ENCODE measurements at places on chromosomes 1 and 21. TPM values are rescaled to one million over a fixed set of nuclear protein-coding genes. Genes with fewer than 3 reads are reported as not detected.

DNA sequence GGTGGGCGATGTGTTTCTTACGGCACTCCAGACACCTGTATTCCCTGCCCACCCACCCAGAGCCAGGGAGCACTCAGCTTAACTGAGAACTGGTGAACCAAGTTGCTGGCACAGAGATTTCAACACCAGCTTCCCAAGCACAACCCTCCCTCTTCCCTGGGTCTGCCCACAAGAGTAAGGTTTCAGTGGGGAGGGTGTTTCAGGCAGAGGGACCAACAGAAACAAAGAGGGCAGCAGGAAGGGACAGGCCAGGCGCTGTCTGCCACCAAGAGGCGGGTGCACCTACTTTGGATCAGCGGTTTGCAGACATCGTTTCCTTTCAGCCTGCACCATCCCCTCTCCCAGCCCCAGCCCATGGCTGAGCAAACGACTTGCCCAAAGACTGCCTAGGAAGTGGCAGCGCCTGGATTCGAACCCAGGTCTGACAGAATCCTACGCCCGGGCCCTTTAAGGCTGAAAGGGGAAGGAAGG, 21.9 kb upstream of the ALDH4A1 start:
- peak; percentile 48 for DNase-seq

GRCh38 chr1:25011275-25011674, 81.2 kb upstream of the RUNX3 start:
- DNase-seq, result no peak

- no peak for DNase-seq
Observed at GRCh38 chr1:152111515-152111968, 3.7 kb downstream of the TCHH start.

DNA sequence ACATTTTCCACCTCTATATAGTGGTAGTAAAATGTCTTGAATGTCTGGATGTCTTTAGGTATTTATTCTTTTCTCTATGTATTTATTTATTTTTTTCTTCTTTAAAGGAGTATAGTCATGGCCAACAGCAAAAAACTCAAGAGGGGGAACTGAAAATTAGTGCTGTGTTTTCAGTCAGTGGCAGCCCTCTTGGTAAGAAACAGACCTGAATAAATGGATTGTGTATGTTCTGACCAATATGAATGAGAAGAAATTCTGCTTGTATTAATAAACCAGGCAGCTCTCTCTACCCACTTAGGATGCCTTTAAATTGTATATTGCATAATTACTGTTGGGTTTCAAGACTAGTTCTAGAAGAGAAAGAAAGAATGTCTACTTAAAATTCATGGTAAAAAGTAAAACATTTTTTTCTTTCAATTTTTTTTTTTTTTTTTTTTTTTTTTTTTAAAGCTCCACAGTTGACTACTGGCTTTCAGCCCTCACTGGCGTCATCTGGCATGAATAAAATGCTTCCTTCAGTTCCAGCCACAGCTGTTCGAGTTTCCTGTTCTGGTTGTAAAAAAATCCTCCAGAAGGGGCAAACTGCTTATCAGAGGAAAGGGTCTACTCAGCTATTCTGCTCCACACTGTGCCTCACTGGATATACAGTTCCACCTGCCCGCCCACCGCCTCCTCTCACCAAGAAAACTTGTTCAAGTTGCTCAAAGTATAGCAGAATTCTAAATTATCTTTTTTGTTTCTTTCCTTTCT, 101.6 kb downstream of the ZMYM4 start:
- DNase-seq, result peak; percentile 82

DNA sequence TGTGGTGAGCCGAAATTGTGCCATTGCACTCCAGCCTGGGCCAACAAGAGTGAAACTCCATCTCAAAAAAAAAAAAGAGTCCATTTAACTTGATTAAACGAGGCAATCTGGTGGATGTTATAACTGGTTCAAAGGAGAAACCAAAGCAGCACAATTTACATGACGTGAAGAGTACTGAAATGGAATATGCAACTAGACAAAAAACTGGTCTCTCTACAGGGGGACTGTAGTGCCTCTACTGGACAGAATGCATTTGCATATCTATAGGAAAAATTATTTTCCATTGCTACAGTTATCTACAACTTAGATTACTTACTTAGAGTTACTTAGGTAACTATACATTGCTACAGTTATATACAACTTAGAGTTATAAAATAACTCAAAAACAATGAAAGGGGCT, 2.7 kb upstream of the CAPN2 start:
- DNase-seq, result peak; percentile 45

- no peak for DNase-seq
Observed at GRCh38 chr1:2547210-2548067, 8.7 kb upstream of the TNFRSF14 start.

Gene SAMD11
- 4.9 TPM for total RNA-seq

Gene RGS8
- not detected for total RNA-seq

All from skin of body (tissue), 3 donors.